Thyroid gland (tissue), 4 donors: ENCODE measurements at places on chromosomes 2 and 18. TPM values are rescaled to one million over a fixed set of nuclear protein-coding genes. Genes with fewer than 3 reads are reported as not detected.
A peak's percentile ranks its signal among the peaks of the same experiment; 100 is the strongest.

Gene PSTPIP2
- 2.0 TPM for total RNA-seq

GRCh38 chr18:5424903-5425664, 118.7 kb downstream of the EPB41L3 start:
- H3K36me3 ChIP-seq, result no peaks in the 10 kb centered on the region
- no peak for DNase-seq
- no peaks in the 10 kb centered on the region for H3K4me1 ChIP-seq
- H3K27ac ChIP-seq, result no peak overlapping the region

- no peak overlapping the region for H3K4me3 ChIP-seq
- no peak for DNase-seq
- H3K36me3 ChIP-seq, result no peaks in the 10 kb centered on the region
- H3K4me1 ChIP-seq, result peaks cover 12% of the 10 kb centered on the region
- no peaks in the 10 kb centered on the region for H3K27me3 ChIP-seq
Measured at GRCh38 chr2:207813942-207814341, 44.2 kb upstream of the FZD5 start.

- H3K27ac ChIP-seq, result peak overlapping the region; percentile 20
- no peaks in the 10 kb centered on the region for H3K36me3 ChIP-seq
- peaks cover 40% of the 10 kb centered on the region for H3K4me1 ChIP-seq
- H3K4me3 ChIP-seq, result no peak overlapping the region
- DNase-seq, result peak; percentile 48
Measured at GRCh38 chr2:95346738-95347671, 49.9 kb downstream of the KCNIP3 start.

DNA sequence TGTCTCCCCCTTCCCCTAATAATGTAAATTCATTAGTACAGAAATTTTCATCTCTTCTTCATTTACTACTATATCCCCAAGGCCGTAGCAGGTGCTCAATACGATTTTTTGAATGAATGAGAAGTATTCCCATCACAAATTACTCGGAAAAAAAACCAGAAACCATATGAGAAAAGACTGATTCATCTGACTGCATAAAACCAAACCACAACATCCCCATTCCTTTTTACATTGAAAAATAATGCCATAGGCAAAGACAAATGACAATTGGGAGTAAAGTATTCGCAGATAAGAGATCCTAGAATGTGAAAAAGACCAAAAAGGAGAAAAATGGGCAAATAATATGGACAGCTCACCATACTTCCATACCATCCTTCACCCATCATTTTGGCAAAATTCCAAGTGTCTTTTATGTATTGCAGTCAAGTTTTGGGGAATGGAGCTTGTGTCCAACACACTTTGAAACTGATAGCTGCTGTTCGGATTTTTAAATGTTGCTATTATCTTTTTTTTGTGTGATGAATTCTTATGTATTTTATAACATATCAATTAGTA, 1.5 kb downstream of the ZC3H8 start:
- peaks cover 5% of the 10 kb centered on the region for H3K36me3 ChIP-seq
- no peak overlapping the region for H3K27ac ChIP-seq
- peaks cover 4% of the 10 kb centered on the region for H3K4me1 ChIP-seq

GRCh38 chr18:58288921-58289797, 245.1 kb downstream of the NEDD4L start:
- H3K36me3 ChIP-seq, result no peaks in the 10 kb centered on the region
- no peaks in the 10 kb centered on the region for H3K27me3 ChIP-seq
- H3K4me3 ChIP-seq, result no peak overlapping the region
- peak overlapping the region; percentile 66 for H3K27ac ChIP-seq

DNA sequence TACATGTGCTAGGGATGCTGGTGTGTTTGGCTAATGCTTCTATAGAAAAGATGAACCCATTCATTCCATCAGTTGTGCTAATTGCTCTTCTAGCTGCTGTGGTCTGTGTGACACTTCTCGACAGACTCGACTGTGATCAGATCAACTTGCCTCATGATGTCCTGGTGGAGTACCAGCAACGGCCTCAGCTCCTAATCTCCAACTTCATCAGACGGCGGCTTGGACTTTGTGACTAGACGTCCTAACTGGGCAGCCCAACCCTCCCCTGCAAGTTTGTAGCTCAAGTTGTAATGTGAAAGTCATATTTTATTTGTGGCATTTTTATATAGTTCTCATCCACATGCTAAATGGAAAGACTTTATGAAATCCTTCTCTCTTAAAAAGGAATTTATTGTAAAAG, 33.0 kb downstream of the UPP2 start:
- H3K27me3 ChIP-seq, result no peaks in the 10 kb centered on the region
- no peaks in the 10 kb centered on the region for H3K36me3 ChIP-seq
- no peak overlapping the region for H3K27ac ChIP-seq

GRCh38 chr2:157743051-157743450, 114.4 kb upstream of the ACVR1C start:
- H3K27ac ChIP-seq, result no peak overlapping the region
- no peak for DNase-seq
- H3K4me1 ChIP-seq, result peaks cover 7% of the 10 kb centered on the region
- H3K4me3 ChIP-seq, result no peak overlapping the region
- H3K36me3 ChIP-seq, result peaks cover 3% of the 10 kb centered on the region

Gene E2F6
- 15.7 TPM for total RNA-seq

DNA sequence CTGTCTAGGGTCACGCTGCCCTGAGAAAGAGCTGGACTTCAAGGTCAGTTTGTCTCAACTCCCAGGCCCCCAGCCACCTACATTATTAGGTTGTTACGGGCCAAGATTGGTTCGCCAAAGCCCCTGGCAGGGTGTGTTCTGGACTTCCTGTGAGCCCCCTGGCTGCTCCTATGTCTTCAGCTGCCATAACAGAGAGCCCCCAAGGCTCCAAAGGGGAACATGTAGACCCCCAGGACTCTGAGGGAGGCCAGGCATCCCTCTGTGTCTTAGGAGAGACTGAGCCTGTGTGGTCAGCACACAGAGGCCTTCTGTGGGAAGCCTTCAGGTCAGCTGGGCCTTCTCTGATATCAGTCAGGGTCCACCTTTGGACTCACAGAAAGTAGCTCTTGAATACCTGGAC, 58.3 kb downstream of the INHBB start:
- DNase-seq, result no peak
- H3K27me3 ChIP-seq, result no peaks in the 10 kb centered on the region
- H3K36me3 ChIP-seq, result no peaks in the 10 kb centered on the region
- H3K4me1 ChIP-seq, result peaks cover 17% of the 10 kb centered on the region
- no peak overlapping the region for H3K4me3 ChIP-seq

GRCh38 chr2:124325667-124326440, 300.8 kb downstream of the CNTNAP5 start:
- DNase-seq, result no peak
- H3K36me3 ChIP-seq, result no peaks in the 10 kb centered on the region
- H3K4me1 ChIP-seq, result no peaks in the 10 kb centered on the region
- H3K4me3 ChIP-seq, result no peak overlapping the region
- no peaks in the 10 kb centered on the region for H3K27me3 ChIP-seq
- no peak overlapping the region for H3K27ac ChIP-seq
